ENCODE measurements at places on chromosomes 4 and X.

- no peak for DNase-seq
These were observed 29.0 kb downstream of the NAA11 start for GRCh38 chr4:79296768-79297428.

DNA sequence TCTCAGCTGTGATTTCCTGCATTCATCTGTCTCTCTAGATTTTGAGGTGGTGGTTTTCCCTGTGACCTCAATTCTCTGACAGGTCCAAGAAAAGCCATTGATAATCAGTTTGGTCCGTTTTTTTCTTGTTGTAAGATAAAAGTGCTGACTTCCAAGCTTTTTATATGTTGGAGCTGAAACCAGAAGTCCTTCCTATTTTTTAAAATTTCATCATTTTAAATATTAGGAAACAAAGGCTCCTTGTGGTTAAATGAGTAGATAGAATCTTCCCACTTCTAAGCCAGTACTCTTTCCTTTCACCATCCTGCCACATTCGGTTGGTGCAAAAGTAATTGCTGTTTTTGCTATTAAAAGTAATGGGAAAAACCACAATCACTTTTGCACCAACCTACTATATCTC is 18.3 kb downstream of the RNF175 start:
- DNase-seq, result no peak

DNA sequence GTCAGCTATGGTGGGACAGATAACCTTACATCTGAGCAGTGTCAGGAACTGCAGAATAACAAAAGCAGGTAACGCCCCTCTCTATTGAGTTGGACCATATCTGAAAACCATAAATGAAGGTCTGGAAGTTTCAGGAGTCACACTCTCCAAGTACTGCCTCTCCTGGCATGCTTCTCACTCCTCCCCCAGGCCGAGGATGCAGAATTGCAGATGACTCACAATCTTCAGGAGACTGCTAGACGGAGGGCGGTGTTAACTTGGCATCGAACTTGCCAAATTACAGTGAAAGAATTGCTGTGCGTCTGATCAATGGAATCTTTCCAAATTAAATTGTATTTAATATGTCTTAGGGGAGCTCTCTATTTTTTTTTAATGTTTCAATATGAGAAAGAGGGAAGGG is 67.1 kb upstream of the TRIM2 start:
- DNase-seq, result no peak

- DNase-seq, result no peak
These were observed 212.2 kb downstream of the LDB2 start for GRCh38 chr4:16686195-16686594.

DNA sequence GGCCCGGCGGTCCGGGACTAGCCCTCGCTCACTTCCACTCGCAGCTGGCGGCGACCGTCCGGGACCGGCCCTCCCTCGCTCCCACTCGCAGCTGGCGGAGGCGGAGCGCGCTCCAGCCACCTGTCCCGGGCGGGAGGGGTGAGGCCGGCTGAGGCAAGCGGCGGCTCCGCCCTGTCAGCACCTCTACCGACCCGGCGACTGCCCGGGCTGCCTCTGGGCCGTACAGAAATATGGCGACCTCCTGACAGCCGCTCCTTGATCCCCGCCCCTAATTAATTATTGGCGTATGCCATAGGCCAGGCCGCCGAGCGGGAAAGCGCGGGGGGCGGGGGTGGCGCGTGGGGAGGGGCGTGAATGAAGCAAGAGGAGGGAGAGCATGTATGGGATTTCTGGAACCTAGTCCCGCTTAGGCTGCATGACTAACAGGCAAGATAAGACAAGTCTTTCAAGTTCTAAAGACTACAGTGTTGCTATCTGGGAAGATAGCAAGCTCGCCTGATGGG is at the start of gene MORC4:
Gene MORC4, minus strand, starts transcription at position 200 of the 503 bp plus-strand sequence. CDS start 243 bp downstream, outside the sequence.
- DNase-seq, result peak; percentile 47

GRCh38 chrX:108029928-108030711 is 14.7 kb upstream of the VSIG1 start:
- no peak for DNase-seq

- no peak for DNase-seq
These were observed 6.7 kb downstream of the SLC7A11 start for GRCh38 chr4:138235419-138235952.

DNA sequence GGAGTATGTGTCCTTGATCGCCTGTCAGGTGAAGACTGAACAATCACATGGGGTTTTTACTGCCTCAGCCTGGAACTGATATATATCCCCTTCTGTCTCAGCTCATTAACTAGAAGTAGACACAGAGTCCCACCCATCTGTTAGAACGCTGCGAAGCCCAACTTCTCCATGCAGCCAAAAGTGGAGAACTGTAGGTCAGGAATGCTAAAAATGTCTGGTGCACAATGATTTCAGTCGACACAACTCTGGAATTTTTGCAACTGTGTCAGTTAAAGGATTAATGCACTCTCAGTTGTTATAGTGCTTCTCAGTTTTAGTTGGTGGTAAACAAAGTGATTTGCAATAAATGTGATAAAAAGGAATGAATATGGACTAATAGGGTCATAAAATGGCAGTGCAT is 287.2 kb downstream of the INPP4B start:
- no peak for DNase-seq

DNA sequence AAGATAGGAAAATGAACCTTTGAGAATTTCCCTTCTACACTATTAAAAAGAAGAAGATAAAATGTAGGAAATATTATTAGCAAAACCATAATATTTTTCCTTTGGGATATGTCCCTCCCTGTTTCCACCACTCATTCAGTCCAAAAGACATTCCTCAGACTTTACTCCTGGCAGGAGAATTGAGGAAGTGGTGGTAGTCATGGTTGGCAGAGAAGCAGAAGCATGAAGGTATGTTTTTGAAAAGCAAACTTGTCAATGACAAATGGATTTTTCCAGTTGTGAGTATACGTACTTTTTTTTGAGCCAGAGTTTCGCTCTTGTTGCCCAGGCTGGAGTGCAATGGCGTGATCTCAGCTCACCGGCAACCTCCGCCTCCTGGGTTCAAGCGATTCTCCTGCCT is 13.7 kb downstream of the STAG2 start:
- DNase-seq, result no peak

DNA sequence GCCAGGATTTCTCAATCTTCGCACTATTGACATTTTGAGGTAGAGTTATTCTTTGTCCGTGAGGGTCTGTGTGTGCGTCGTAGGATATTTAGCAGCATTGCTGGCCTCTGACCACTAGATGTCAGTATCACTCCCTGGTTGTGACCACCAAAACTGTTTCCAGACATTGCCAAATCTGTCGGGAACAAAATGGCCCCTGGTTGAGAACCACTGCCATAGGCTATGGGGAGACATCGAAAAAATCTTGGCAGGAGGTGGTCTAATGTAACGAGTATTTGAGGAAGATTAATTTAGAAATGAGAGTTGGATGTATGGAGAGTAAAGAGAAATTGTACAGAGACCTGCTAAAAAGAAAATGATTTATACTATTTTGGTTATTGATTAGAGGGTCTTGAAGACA is 108.4 kb downstream of the DOCK11 start:
- DNase-seq, result no peak

DNA sequence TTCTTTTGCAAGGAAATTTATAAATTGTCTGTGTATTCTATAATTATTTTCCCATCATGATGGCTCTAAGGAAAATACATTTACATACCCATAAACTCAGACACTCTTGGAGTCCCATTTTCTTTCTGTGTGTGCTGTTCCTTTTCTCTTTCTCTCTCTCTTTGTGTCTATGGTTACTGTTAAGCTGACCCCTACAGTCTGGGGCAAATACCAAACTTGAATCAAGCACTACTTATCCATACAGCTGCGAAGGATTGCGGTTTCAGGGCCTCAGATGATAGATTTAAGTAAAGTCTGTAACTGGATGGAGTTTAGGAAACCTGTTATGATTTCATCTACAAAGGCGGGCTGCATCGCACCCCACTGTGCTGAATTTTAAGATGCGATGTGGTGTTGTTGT is 150.2 kb downstream of the SHROOM3 start:
- DNase-seq, result no peak

- DNase-seq, result no peak
These were observed 135.6 kb upstream of the ZIC3 start for GRCh38 chrX:137430301-137430700.

- no peak for DNase-seq
These were observed 19.1 kb downstream of the PRIMPOL start for GRCh38 chr4:184668511-184669114.

DNA sequence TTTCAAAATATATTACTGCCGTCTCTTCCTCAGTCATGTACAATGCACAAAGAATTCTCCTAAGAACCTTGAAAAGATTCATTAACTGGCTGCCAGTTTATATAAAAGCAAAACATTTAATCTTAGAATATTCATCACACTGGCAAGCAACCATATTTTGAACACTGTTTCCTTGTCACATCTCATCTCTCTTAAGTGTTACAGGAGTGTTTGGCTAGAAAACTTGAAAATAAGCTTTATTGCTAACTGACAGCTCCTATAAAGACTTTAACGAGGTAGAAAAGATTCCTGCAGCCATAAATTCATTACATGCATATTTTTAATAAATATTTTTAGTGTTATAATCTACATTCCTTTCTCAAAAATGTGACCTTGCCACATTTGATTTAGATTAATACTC is 149.6 kb downstream of the AFAP1 start:
- no peak for DNase-seq

DNA sequence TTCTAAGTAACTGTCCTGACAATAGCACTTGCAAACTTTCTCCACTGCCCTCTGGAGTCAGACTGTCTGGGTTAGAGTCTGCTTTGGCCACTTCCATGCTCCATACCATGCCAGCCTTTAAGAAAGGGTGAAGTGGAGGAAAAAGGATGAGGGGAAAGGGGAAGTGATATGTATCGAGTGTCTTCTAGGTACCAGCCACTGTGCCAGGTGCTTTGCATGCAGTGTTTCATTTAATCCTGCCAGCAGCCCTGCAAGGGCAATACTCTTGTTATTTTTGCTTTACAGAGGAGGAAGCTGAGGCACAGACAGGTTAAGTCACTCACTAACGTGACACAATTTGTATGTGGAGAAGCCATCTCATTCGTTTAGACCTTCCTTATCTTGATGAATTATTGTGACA is 55.6 kb downstream of the RTL9 start:
- no peak for DNase-seq

GRCh38 chr4:88008122-88008742 is 797 bp downstream of the PKD2 start:
- DNase-seq, result peak; percentile 0

- DNase-seq, result no peak
These were observed 1033.0 kb upstream of the INTU start for GRCh38 chr4:126599746-126600145.

DNA sequence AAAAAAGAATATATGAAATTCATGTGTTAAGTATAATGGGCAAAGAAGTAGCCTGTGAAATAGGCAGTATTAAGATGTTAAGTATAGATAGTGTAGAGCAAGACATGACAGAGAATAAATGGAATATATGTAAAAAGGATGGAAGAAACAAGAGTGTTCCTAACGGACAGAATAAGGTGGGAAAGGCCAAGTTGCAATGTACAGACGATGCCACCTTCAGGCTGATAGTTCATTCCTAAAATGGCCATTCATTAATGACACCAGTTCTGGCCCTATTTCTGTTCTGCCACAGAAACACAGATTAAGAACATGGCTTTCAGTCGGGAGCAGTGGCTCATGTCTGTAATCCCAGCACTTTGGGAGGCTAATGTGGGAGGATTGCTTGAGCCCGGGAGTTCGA is 4.4 kb upstream of the FAM184B start:
- DNase-seq, result no peak

DNA sequence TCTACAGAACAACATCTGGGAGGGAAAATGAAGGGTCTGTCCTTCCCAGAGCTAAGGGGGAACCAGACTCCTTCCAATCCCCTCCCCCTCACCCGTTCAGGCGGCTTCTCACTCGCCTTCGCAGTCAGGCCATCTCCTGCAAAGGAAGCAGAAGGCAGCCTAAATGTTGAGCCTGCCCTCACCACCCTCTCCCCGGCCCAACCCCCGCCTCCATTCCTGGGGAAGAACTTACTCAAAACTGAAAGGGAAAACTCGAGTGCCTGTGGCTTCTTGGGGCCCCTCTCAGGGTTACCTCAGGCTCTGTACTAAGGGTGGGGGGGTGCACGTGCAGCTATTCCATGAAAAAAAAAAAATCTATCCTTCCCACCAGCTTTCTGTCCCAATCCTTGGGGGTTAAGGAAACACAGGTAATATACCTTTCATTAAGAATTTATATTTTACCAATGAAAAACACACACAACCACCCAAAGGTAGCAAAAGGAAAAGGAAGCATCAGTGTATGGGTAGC is 2.4 kb downstream of the ZMYM3 start:
- no peak for DNase-seq

DNA sequence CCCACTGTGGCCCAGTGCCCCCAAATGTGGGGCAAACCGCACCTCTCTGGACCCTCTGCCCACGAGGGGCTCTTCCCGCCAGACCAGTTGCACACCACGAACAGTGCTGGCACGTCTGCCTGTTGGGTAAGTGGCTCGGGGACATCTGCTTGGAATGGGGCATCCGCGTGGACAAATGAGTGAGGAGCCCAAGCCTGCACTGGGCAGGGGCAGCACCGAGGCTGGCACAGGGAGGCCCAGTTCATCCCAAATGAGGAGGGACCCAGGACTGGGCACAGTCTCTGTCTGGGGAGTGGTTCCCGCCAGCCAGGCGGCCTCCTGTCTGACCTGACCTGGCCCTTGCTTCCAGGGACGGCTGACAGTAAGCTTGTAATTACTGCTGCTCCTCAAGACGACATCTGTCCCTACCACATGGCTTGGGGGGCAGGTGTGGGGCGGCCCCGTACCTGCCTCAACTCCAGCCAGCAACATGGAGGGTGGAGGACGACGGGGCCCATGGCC is 3.2 kb downstream of the SPON2 start:
- DNase-seq, result no peak

DNA sequence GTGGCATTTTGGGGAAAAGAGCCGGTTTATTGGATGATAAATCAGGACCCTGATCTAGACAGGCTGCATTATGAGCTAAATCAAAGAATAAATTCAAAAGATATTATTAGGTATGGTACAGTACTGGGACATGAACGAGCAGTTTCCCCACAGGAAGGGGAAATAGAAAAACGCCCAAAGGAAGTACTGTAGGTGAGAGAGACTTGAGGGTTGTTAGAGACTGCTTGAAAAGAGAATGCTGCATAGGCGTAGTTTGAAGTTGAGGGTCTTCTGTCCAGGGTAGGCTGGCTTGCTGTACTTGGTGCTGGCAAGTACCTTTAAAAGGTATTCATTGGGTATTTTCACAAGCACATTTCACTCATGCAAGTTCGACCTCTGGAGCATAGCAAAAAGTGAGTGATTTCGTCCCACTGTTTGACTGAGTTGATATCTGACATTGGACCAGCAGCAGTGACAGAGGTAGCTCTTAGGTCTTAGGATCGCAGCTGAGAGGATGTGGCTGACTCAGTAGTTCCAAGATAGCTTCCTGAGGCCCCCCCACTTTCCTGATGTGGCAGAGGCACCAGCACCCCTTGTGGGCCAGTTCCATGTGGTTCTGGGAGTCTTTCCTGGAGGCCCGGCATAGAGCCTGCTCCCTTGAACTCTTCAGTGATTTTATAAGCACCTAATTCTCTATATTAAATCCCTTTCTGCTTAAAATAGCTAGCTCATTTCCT is 64.3 kb downstream of the TMEM131L start:
- no peak for DNase-seq

DNA sequence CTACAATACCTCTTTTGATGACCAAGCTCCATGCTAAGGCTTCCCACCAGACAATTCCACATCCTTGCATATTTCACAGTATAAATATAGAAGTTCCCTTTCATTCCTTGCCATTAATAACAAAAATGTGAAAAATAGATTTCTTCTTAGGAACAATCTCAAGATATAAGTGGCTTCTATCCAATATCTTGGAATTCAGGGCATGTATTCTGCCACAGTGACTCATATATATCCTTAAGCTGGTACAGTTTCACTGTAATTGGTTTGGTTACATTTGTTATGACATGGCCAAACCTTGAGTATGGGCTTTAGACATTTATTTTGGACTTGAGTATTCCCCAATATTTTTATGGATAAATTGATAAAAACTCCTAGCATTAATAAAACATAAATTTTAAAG is 181.7 kb upstream of the DDX53 start:
- DNase-seq, result no peak

Data from DMS79 (cell line).